CD4-positive, alpha-beta T cell treated with Interferon alpha-2 for 1 hour (primary cell): ENCODE measurements at places on chromosomes 6 and 20.
A peak's percentile ranks its signal among the peaks of the same experiment; 100 is the strongest.

GRCh38 chr6:33947916-33948594 is 144.3 kb upstream of the MLN start:
- DNase-seq, result no peak

DNA sequence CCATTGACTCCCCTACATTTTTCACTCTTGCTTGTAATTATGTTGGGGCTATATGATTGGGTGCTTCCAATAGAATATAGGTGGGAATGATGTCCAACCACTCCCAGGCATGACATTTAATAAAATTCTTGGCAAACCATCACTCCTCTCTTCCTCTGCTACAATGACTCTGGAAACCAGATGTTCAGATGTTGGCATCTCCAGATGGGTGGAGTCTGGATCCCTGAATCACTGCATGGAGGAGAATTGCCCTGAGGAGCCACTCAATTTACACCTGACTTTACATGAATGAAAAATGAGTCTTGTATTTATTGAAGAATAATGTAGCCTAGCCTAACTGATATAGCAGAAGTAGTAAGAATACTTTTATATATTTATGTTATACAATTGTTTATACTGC is 306.7 kb upstream of the SUPT3H start:
- DNase-seq, result no peak

GRCh38 chr6:36743538-36744303 is 46.1 kb downstream of the RAB44 start:
- no peak for DNase-seq

DNA sequence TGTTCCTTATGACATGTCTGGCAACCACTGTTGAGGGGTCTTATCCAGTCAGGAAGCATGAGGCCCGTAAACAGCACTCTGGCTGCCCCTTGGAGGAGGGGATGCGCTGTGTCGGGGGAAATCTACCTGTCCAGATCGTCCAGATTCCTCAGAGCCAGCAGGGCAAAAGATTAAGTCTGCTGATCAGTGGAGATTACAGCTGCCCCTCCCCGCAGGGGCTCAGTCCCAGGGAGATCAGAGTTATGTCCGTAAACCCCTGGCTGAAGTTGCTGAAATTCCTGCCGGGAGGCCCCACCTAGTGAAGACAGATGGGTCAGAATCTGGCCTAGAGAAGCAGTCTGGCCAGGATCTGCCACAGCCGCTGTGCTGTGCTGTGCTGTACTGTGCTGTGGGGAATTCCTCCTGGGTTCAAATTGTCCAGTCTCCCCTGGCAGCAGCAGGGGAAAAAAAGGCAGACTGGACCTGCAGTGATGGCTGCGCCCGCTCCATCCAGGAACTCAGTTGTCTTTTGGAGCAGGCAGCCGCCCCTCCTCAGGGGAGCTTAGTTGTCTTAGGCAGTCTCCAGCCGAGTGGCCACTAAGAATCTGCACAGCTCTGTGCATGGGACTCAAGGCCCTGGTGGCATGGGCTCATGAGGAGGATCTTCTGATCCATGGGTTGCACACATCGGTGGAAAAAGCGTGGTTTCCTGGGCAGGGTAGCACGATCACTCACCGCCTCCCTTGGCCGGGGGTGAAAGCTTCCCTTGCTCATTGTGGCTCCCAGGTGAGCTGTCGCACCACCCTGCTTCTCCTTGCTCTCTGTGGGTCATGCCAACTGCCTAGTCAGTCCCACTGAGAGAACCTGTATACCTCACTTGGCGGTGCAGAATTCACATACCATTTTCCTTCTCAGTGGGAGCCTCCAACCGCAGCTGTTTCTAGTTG is 1368.8 kb upstream of the ADGRB3 start:
- DNase-seq, result no peak

- no peak for DNase-seq
These were observed 77.1 kb downstream of the SHLD1 start for GRCh38 chr20:5827098-5827853.

DNA sequence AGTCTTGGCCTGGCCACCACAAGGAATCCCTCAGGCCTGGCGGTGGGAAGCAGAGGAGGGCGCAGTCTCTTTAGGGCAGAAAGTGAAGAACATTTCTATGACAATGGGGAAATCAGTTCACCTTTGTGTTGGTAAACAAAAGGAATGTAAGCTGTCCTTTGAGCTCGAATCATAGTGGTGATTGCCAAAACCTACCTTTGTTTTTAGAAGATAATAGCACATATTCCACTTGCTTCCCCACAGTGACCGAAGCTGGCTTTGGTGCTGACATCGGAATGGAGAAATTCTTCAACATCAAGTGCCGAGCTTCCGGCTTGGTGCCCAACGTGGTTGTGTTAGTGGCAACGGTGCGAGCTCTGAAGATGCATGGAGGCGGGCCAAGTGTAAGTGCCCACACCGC is 144.1 kb downstream of the MTHFD1L start:
- no peak for DNase-seq

GRCh38 chr20:23528867-23529431 is 38.0 kb downstream of the CST8 start:
- DNase-seq, result no peak

DNA sequence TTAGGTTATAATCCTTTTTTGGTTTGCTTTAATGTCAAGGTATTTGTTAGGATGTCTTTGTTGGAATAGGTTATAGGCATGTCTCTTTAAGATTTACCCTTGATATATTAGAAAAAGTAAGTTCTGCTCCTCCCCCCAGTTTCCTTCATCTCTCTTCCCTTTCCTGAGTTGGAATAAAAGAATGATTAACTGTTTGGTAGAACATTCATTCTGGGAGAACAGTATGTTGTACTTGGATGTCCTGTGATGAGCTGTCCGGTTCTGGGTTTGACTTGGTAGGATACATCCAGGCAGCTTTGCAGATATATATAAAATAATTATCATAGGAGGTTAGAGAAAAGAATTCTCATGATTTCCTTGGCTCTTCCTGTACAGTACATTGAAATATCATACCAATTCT is 199.6 kb upstream of the RREB1 start:
- DNase-seq, result no peak

- peak; percentile 55 for DNase-seq
These were observed 79.9 kb downstream of the CEBPB start for GRCh38 chr20:50270569-50270968.

- no peak for DNase-seq
These were observed 25.7 kb upstream of the AAR2 start for GRCh38 chr20:36210436-36211021.

- DNase-seq, result no peak
These were observed 560.4 kb upstream of the SYNCRIP start for GRCh38 chr6:86203044-86203443.

DNA sequence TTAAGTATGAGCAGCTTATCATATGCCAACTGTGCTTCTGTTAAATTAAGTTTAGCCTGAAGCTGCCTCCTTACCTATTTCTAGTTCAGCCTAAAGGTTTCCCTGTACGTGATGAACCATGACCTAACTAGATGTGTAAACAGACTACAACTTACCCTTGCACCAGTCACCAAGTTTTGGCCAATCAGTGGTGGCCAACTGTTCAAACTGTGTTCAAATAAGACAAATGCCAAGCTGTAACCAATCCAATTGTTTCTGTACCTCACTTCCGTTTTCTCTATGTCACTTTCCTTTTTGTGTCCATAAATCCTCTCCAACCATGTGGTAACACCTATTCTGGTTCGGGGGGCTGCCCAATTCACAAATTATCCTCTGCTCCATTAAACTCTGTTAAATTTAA is 6.0 kb upstream of the SLC2A10 start:
- DNase-seq, result no peak

DNA sequence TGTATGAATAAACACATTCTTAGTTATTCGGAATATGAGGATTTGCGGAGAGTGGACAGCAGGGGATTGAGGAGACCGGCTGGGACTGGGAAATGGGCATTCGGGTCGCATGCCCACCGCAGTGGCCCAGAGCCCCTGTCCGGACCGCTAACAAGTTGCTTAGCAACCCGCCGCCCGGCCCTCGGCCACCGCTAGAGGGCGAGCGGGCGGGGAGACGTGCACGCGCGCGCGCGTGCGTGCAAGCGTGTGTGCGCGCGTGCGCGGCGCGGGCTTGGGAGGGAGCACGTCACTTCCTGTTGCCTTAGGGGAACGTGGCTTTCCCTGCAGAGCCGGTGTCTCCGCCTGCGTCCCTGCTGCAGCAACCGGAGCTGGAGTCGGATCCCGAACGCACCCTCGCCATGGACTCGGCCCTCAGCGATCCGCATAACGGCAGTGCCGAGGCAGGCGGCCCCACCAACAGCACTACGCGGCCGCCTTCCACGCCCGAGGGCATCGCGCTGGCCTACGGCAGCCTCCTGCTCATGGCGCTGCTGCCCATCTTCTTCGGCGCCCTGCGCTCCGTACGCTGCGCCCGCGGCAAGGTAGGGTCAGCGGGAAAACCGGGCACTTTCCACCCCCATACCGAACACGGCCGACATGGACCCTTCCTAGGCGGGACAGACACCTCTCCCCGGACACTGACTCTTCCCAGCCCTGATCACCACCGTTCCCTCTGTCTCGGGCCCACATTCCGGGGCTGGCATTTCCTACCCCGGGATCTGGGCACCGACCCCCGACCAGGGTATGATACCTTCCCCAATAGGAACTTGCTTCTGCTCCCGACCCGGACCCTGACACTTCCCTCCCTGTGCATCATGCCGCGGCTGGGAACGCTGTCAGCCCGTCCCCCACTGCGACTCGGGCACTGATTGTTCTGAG is at the start of gene HM13:
Gene HM13 (plus strand): TSS at position 289 of the 918 bp plus-strand sequence. CDS start 110 bp downstream, at position 399.
- DNase-seq, result peak; percentile 88

- DNase-seq, result no peak
These were observed 78.7 kb upstream of the AFDN start for GRCh38 chr6:167748046-167748445.

- DNase-seq, result no peak
These were observed 227.4 kb downstream of the TMEM200A start for GRCh38 chr6:130593200-130593599.

DNA sequence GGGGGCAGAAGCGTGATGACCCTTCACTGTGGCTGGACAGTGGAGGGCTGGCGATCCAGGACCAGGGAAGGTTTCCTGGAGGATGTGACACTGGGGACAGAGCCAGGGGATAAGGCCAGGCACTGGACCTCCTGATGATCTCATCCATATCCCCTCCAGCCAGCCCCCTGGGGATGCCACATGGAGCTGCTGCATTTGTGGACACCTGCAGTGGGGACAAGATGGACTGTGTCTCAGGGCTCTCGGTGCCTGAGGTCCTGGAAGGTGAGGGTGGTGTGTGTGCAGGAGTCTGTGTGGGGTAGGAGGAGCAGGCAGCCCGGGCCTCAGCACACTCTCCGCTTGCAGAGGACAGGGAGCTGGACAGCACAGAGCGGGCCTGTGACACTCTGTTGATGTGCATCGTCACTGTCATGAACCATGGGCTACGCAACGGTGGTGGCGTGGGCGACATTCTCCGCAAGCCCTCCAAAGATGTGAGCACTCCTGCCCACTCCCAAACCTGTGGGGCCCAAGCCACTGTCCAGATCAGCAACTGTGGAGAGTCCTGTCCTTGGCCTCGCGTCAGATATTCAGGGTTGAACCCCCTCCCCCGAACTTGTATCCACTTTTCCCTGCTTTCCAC is 19.9 kb downstream of the UQCC2 start:
- DNase-seq, result no peak

GRCh38 chr6:35051396-35051795 is 89.7 kb downstream of the TCP11 start:
- DNase-seq, result no peak

- no peak for DNase-seq
These were observed 9.0 kb downstream of the LRP11 start for GRCh38 chr6:149855040-149855654.

DNA sequence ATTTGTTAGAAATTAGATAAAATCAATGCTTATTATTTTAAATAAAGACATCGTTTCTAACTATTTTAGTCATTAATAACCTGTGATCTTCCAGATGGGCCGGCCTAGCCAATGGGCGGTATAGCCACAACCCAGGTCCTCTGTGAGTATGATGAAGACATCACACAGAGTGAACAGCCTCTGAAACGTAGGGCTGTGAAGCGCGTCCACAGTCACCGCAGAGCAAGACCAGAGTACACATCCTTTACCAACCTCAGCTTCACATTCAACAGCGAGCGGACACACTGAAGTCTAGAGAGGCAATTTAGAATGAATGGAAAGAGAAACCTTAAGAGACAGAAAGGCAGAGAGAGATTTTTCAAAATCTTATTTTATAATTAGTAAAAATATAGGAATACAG is 125.0 kb upstream of the RPS6KA2 start:
- DNase-seq, result no peak

DNA sequence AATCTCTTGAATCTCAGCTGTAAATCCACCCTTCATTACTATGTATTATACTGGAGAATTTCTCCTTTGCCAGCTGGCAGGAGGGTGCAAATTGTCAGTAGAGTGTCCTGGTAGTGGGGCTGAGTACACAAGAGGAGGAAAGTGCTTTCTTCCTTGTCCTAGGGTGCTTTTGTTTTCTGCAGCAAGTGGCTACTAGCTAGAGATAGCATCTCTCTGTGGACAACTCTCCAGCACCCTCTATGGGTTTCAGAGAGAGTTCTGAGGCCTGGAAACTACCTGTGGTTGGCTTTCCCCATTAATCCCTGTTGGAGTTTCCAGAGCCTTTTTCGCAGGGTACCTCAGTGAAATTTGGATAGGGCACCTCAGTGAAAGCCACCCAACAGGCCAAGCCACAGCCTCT is 422.5 kb upstream of the RGS17 start:
- DNase-seq, result no peak

GRCh38 chr20:5863040-5863833 is 87.1 kb downstream of the TRMT6 start:
- DNase-seq, result peak; percentile 5

DNA sequence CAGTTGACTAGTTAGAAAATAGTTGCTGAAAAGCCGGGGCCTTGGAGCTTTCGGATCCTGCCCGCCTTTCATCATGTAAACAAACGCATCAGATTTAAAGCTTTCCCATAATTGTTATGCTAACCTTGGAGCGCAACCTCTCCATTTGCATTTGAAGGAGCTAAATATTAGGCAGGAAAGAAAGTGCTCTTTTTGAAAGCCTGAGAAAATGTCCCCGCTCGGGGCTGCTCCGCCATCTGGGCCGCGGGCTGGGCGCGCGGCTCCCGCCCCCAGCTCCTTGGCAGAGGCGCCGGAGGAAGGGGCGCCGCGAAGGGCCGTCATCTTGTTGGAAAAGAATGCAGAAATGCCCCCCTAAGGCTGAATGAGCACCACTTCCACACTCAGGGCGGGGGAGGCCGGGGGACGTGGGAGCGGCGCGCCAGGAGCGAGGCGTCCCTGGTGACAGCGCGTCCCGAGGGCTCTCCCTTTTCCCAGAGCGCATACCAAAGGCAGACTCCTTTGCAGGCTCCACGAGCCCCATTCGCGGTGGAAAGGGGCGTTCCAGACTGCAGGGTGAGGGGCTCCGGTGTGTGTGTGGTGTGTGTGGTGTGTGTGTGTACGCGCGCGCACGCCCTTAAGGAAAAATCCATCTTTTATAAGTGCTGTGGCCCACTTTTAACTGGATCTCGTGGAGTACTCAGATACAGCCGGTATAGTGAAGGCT is 145.6 kb upstream of the ID4 start:
- DNase-seq, result no peak

- no peak for DNase-seq
These were observed at the start of gene SPACA1 for GRCh38 chr6:88047510-88048150. Gene SPACA1, plus strand, starts transcription at chr6:88047841. Its CDS starts 65 bp downstream, at chr6:88047906.
